Vagina (tissue), 2 donors: ENCODE measurements at places on chromosomes 11 and 22.

DNA sequence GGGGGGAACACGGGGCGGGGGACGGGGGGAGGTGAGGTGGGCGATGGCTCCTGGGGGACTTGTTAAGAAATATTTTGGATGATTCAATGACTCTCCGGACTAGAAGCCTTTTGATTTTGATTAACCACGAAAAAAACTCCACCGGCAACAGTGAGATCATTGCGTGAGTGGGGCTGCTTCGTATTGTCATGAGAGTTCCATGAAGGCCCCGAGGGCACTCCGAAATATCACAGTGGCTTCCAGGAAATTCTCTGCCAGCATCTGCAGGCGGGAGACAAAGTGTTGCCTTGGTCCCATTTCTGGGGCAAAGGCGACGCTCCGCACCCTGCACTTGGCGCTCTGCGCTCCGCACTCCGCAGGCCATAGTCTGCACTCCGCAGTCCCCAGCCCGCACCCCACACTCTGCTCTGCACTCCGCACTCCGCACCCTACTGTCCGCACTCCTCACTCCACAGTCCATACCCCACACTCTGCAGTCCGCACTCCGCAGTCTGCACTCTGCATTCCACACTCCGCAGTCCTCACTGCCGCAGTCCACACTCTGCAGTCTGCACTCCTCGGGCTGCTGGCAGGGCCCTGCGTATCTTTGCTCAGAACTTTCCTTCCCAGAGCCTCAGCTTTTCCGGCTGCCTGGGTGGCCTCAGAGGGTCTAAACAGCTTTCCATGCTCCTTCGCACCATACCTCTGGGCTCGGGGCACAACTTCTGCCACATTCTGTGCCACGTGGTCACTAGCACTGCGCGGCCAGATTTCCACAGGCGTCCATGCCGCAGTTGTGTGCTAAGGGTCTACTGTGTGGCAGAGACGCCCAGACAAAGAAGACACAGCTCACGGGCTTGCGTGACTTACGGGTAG lies 61.1 kb downstream of the LINC01488 start:
- DNase-seq: no peak

GRCh38 chr22:50613291-50613981 lies 12.8 kb downstream of the MAPK8IP2 start:
- no peak for DNase-seq

GRCh38 chr11:22031791-22032190 lies 161.1 kb upstream of the ANO5 start:
- DNase-seq: no peak

GRCh38 chr11:75159151-75159953 lies 8.4 kb downstream of the SLCO2B1 start:
- no peak for DNase-seq

GRCh38 chr11:3104961-3105790 lies 48.0 kb upstream of the CARS1 start:
- DNase-seq: peak; percentile 74

GRCh38 chr11:95545116-95545875 lies 244.3 kb downstream of the FAM76B start:
- DNase-seq: no peak

- no peak for DNase-seq
Observed at GRCh38 chr11:77316733-77317342, 15.4 kb upstream of the GDPD4 start.

DNA sequence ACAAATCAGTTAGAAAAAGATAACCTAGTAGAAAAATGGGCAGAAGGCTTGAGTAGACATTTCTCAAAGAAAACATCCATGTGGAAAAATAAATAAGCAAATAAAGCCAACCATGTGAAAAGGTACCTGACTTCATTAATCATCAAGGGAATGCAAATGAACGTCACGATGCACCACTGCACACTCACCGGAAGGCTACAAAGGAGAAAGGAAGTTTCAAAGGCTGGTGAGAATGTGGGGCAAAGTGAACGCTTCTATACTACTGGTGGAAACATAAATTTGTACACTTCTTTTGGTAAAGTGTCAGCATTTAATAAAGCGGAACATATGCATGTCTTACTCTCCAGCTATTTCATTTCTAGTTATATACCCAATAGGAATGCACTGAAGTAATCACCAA lies 166.8 kb downstream of the CSNK2A3 start:
- DNase-seq: no peak

GRCh38 chr11:33531743-33532181 lies 168.9 kb downstream of the C11orf91 start:
- DNase-seq: no peak

DNA sequence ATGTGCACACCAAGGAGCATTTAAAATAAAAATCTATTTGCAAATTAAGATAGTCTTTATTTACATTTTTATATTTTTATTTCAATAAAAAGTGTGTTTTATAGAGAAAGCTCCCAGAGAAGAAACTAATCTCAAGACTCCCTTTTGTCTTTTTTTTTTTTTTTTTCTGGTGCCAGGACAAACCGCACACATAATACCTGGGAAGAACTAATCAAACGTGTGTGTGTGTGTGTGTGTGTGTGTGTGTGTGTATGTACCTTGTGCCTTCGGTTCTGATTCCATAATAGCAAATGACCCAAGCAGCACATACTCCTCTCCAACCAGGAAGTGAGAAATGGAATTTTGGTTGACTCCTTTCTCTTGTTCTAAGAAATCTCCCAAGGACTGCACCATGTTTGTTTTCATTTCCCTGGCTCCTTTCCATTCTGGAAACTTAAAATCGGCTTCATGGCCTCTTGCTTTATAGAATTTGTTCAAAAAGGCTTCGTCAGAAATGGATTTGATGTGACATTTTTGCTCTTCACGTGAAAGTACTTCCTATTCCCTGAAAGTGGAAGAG lies 65.3 kb downstream of the ST3GAL4 start:
- no peak for DNase-seq

DNA sequence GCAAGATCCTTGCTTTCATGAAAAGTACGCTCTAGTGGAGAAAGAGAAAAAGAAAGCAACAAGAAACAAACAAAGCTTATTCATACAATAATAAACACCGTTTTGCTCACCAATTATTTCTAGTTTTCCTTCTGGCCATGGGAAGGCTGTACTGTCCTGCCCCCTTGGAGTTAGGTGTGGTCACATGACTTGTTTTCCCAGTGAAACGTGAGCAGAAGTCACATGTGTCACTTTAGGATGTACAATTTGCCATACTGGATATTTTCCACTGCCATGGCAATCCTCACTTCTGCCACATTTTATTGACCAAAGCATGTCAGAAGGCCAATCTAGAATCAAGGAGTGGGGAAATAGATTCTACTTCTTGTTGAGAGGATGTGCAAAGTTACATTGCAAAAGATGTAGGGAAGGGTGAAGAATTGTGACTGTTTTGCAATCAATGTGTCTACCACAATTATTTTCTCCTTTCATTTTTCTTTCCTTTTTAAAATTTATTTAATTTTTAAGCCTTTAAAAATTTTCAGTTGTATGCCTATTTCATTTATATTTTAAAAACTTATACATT lies 24.3 kb upstream of the TRAF6 start:
- no peak for DNase-seq

DNA sequence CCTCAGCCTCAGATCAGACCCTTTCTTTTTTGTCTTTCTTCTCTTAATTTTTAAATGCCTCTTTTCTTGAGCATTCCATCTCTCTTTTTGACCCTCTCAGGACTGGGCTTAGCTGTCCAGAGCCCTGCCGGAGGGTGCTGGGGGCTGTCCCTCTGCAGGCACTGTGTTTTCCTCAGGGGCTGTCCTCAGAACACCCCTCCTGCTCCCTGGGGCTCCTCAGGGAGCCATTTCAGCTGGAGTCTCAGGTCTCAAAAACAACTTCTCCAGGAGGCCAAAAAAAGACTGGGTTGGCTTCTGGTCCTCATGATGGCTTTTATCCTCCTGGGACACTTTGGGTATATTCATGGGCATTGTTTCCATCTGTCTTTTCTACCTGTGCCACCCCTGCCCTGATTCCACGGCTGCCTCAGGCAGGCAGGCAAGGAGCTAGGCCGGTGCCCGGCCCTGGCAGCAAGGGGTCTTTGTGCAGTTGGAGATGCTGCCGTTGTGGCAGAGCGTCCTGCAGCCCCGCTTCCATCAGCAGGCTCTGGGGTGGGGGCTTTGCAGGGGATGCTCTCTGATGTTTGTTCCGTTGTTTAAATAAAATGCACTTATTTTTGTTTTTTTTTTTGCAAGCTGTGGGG lies 85.1 kb downstream of the CEP164 start:
- no peak for DNase-seq

DNA sequence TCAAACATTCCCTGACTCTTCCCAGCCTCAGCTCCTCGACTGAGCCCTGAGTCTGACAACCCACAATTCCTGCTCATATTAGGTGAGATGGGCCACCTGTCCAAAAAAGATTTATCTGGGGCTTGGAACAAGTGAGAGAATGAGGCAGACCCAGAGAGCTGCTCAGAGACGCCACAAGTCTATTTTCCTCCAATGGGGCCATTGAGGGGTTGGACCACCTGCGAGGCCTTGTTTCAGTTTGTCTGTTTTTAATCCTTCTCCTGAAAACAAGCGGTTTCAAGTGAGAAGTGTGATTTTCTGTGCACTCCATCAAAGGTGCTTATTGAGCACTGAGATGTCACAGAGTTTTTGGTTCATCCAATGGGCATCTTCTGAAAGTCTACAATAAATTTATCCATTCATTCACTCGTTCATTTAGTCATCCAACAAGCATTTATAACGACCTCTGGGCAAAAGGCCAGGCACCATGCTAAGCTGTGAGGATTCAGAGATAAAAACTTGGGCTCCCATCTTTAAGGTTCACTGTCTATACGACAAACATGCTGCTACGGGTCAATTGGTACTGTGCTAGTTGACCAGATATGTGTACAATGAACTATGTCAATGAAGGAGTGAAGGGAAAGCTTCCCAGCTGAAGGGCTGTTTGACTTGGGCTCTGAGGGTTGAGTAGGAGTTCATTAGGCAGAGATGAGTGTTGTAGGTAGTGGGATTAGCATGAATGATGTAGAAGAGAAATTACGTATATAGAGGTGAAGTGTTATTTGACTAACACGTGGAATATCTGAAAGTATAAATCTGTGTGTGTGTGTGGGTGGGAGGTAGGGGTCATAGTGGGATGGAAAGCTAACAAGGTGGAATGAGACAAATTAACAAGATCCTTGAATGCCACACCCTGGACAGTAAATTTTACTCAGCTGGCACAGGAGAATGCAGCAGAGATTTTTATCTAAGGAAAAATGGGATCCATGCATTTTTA lies 168.9 kb downstream of the MIAT start:
- DNase-seq: no peak

DNA sequence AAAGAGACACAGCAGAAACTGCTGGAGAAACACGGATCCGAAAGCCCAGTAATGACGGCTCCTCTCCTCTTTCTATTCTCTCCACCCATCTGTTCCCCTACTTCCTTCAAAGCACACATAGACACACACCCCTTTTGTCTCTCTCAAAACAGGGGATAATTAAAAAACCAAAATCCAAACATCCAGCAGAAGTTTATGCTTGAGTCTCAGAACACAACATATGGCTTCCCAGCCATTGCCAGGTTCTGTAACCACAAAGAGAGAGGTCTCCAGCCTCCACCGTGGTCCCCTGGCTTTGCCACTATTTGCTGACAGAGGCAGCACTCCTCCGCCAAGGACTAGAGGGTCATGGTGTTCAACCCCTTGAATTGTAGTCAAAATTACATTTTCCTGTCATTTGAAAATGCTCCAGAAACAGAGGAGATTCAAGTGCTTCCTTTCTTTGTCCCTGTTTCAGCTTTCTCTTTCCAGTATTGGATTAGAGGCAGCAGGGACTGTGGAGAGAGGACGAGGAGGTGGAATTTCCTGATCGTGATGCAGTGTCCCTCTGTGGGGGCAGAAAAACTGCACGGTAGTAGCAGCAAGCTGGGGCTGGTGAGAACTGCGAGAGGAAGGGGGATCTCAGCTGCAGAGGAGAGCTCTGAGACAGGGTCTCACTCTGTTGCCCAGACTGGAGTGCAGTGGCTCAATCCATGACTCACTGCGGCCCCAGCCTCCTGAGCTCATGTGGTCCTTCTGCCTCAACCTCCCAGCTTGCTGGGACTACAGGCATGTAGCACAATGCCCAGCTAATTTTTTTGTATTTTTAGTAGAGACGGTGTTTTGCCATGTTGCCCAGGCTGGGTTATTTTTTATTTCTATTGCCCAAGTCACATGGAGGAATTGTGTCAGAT lies 60.3 kb downstream of the UBASH3B start:
- DNase-seq: no peak

DNA sequence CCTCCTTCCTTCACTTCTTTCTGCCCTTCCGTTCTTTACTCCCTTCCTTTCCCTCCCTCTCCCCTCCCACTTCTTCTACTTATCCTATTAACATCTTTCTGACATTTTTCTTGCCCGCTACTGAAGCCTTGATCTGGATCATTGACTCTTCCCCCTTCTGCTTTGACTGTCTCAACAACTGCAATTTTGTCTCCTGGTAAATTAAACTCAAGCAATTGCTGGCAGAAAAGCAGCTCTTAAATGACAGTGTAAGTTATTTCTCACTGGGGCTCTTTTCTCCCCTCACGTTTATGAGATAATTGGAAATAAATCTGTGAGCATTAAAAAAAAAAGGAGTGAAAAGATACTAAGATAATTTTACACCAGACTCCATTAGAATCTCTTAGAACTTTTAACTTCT lies 120.0 kb downstream of the SLC17A6 start:
- DNase-seq: no peak

DNA sequence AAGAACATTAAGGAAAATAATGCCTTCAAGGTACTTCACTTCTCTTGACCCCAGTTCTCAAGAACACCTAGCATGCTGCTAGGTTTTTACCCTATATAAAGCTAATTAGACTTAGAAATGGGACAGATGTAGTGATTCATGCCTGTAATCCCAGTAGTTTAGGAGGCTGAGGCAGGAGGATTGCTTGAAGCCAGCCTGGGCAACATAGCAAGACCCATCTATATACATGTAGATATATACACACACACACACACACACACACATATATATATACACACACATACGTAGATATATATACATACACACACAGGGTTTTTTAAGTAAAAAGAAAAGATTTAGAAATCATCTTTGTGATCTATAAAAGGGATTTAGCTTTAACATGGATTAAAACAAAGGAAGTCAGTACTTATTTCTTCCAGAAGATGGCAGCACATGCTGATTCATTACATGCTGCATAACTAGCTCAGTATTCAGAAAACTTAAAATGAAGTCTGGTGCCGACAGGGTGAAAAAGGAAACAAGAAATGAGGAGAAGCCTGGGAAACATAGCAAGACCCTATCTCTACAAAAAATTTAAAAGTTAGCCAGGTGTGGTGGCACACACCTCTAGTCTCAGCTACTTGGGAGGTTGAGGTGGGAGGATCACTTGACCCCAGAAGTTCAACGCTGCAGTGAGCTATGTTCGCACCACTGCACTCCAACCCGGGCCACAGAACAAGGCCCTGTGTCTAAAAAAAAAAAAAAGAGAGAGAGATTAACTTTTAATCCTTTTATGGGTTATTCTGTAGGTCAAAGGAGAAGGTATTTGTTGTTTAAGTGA lies 28.5 kb upstream of the RBX1 start:
- no peak for DNase-seq
